Stimulated activated memory B cell treated with anti-CD40 and anti-IgM and Interleukin-4, amounts not matched to agents 10 μg/mL and 1 μg/mL and 100 μg/mL, for 72 hours (primary cell): ENCODE measurements at places on chromosomes 2 and 18.

DNA sequence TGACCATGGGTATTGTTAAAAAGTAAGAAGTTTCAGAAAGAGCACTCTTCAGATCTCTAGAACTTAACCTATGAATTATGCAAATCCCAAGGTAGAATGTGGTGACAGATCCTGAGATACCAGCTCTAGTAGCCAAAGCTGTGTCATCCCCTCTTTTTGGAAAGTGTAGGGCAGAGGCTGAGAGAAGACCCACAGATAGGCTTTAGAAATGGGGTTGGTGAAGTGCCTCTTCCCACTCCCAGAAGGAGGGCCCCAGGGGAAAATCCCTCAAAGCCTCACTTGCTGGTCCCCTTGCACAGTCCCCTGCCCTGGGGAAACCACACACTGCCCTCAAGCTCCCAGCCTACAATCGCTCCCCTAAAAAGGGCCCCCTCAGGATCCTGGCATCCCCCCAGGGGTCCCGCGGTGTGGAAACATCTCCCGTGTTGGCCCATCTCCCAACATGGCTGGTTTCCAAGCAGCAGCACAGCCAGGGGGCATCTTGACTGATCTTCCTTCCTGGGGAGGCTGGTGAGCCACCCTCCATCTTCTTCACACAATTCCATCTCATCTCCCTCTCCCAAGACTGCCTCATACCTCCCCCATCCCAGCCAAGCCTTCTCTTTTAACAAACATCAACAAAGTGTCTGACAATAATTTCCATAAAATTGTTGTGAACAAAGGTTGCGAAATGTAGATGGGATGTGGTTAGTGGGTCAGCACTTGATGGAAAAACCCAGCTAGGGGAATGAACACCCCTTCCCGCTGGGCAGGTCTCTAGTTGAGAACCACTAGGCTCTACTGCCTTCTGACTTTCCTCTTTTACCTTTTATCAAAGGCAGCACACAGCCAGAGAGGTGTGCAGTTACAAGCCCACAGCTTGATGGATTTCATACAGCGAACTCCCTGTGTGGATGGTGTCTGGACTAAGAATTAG lies 25.1 kb downstream of the MAL start:
- no peak for ATAC-seq

- no peak for ATAC-seq
These were observed 19.1 kb downstream of the MRPS9 start for GRCh38 chr2:105057005-105057404.

- ATAC-seq = no peak
These were observed 81.3 kb downstream of the VSNL1 start for GRCh38 chr2:17621781-17622180.

- ATAC-seq = peak; percentile 9
These were observed 16.3 kb downstream of the GPR55 start for GRCh38 chr2:230908595-230909191.

DNA sequence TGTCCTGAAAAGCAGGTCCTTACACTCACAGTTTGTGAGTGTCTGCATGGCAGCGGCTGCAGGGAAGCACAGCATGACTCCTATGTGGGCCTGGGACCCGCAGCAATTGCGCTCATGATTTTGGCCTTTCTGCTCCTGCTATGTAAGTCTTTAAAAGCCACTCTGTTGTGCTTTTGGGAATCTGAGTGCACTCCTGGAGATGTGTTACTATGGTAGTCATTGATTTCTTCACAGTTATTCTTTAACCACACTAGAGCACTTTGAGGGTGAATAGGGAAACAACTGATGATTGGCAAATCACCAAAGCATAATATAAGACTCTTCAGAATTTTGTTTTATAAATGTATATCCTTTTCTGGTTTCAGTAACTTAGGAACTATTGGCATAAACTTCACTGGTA lies 40.9 kb downstream of the DSG2 start:
- no peak for ATAC-seq

GRCh38 chr2:207219676-207220501 lies 54.1 kb upstream of the KLF7 start:
- no peak for ATAC-seq

GRCh38 chr2:45332094-45332493 lies 279.0 kb downstream of the SRBD1 start:
- ATAC-seq = no peak

GRCh38 chr2:240810199-240810598 lies 9.8 kb downstream of the KIF1A start:
- no peak for ATAC-seq

GRCh38 chr18:44497757-44498490 lies 182.8 kb upstream of the SETBP1 start:
- ATAC-seq = no peak

DNA sequence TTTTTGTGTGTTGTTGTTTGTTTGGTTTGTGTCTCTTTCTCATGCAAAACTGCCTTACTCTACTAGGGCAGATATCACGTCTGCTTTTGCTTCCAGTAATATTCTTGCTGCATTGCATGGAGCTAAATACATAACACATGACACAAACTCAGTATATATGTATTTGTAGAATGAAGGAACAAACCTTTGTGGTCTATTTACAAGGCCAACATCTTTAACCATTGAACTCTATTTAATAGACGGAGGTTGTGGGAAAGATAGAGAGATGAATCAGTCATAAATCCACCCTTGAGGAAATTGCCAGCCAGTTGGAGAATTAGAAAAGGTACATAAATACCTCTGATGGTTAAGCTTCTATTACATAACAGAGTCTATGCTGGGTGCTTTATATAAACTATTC lies 26.0 kb upstream of the IL1RL1 start:
- ATAC-seq = no peak

DNA sequence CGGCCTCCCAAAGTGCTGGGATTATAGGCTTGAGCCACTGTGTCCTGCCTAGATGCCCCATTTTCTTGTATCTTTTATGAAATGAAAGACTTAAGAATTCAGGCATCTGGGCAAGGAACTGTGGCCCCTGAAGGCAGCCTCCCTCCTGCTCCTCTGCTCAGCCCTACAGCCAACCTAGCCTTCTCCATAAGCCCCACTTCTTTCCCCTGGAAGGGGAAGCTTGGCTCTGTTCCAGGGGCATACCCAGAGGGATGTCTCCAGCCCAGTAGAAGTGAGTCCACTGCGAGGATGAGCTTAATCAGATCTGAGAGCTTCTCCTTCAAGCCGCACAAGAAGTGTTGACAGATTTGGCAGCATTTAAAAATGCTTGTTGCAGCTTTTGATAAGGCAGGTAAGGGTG lies 39.7 kb downstream of the RHOB start:
- ATAC-seq = no peak

- no peak for ATAC-seq
These were observed 4.8 kb upstream of the IGFBP5 start for GRCh38 chr2:216700088-216700567.

GRCh38 chr2:146004462-146004861 lies 1484.5 kb upstream of the ZEB2 start:
- no peak for ATAC-seq

DNA sequence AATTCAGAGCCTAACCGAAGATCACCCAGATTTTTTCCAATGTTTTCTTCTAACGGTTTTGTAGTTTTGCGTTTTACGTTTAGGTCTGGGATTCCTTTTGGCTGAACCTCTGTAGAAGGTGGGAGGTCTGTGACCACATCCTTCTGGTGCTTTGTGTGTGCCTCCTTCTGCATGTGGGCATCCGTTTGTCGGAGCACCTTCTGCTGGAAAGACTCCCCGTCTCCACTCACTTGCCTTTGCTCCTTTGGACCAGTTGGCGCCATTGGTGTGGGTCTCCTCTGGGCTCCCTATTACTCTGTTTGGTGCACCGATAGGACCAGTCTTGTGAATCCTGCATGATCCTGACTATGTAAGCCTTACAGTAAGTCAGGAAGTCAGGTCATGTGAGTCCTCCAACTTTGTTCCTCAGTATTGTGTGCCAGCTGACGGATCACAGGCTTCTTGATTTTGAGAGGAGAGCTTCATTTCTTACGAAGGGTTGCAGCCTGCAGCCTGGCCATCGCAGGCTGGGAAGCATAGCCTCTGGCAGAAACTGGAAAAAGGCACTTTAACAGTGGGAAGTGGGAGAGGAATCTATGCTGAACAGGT lies 13.6 kb downstream of the AQP12A start:
- ATAC-seq = no peak

DNA sequence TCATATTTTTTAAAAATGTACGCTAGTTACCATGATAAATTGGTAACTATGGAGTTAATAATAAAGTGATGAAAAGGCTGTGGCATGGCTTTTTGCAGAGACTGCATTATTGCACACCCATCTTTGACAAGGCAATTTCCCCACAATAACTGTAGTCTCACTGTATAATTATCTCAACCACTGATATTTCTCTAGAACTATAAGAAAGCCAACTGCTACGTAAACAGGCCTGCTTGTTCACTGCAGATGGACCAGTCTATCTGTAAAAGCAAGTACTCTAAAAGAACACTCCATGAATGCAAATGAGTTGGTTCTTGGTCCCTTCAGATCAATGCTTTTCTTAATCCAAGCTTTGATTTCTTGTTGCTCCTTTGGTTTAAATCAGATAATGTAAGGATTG lies 218.7 kb downstream of the RBM43 start:
- ATAC-seq = no peak

DNA sequence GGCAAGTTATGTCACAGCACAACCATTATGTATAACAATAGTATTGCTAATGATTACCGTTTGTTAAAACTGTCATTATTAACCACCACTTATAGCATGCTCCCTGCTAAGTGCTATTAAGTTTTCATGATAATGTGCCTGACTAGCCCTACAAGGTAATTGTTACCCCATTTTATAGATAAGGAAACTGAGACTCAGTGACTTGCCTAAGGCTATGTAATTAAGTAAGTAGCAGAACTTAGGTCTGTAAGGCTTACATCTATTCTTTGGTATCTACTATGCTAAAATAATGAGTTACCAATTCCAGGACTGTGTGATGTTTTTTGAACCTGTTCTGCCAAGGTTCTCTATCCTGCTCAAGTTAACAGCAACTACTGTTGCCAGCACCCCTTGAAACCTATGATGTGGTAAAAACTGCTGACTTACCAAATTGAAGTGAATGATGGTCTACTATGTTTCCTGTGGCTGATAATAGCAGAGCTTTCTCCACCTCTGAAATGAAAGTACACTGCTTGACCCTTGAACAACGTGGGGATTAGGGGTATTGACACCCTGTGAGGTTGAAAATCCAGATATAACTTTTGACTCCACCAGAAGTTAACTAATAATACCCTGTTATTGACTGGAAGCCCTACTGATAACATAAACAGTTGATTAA lies 18.2 kb downstream of the ACVR2A start:
- no peak for ATAC-seq

DNA sequence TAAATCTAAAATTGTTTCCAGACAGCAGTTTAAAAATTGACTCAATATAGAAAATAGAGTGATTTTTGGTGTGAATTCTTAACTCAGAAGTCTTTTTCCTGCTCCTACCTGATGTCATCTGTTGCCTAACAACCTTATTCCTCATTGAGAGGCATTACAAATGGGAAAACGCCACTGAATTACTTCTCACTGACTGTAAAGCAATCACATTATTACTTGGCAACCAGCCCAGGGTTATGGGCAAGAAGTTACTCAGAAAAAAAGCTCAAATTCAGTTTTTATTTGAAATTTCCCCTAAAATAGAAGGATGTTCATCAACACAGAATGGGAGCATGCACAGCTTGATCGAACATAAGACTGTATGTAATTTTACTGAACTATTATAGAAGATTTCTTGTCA lies 201.8 kb upstream of the GULP1 start:
- ATAC-seq = no peak

DNA sequence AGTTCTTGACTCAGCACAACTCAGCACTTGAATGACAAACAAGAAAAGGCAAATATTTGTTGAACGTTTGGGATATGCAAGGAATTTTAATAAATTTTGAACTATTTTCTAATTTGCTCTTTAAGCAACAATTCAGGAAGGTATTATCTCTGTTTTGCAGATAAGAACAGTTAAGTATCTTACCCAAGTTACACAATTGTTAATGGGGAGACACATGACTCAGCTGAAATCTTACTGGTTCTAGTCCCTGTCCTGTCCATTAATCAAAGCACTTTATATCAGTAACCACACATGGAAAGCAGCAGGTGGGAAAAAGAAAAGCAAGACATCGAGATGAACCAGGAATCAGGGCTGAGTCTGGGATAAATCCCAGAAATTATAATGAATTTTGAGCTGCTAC lies 493.9 kb upstream of the PIK3C3 start:
- ATAC-seq = no peak

GRCh38 chr2:46552528-46552927 lies 73.2 kb downstream of the TMEM247 start:
- ATAC-seq = no peak

DNA sequence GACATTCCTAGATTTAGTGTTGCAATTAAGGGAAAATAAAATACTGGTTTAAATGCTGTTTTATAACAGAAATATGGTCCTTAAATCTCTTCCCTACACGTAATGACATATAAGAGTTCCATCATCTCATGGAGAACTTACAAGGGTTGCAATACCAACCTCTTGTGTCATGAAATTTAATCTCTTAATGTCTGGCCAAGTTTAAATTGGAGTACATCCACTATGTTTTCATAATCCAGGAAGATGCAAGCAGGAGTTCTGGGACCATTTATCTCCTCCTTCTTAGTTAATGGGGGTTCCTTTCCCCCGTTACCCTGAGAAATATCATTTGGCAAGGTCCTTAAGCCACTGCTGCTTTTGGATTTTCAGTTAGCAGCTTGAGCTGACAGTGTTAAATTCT lies 126.0 kb upstream of the ACVR2A start:
- ATAC-seq = no peak

DNA sequence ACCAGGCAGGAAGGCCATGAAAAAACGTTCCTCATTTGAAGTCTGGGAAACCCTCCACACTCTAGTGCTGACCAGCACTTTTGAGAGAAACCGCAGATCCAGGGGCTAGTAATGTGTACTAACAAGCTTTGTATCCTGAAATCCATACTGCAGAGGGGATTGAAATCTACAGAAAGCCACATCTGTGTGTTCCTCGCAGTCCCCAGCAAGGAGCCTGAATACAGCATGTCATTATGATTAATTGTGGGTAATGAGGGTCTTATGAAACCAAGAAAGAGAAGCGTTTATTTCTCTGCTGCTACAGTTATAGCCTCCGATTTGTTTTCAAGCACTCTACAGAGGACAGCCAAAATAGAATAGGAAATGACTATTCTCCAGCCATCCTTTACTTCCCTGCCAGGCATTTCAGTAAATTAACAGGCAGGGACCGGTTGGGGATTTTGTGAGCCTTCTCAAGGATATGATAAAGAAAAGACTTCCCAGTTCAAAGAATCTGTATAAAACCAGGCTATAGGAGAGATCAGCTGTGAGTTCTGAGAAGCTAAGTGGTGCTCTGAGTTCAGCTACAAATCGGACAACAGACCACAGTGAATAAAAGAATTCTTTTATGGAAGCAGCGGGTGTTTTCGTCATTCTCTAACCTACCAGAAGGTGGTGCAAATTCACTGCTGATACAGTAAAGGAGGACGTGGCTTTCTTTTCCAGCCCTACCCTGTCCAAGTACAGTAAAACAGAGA lies 133.4 kb downstream of the INSIG2 start:
- peak; percentile 67 for ATAC-seq

- no peak for ATAC-seq
These were observed 223.4 kb downstream of the MYT1L start for GRCh38 chr2:2107627-2108026.

DNA sequence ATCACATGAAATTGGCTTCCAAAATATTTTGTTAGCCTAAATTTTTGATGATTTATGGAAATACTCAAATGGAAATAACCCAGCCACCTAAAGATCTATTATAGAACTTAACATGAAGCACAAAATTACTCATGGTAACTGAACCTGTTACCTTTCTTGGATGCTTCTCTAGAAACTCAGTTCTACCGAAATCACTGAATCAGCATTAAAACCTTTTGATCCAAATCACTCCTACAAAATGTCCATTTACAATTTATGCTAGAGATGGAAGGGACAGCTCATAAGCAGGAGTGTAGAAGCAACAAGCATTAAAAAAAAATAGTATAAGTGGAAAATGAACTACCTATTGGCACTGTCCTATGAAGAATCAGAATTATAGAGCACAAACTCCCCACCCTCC lies 2.1 kb downstream of the PRPF40A start:
- ATAC-seq = no peak
